ENCODE measurements at places on chromosomes 1 and 21.

GRCh38 chr1:161082483-161082882 lies 6.9 kb downstream of the NECTIN4 start:
- DNase-seq: no peak

DNA sequence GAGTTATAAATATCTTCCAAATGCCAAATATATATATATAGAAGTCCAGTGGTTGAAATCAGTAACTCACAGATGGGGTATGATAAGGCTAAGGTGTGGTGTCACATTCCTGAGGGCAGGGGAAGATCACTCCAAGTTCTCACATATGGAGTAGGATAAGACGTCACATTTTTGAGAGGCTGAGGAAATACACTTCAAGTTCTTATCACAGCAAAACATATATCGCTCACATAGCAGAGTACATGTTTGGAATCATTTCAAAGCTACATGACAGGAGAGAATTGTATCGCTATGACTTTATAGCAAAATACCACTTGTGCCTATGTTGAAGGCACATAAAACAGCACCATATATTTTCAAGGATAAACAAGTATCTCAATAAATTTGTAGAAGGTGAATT lies 55.1 kb downstream of the RBM11 start:
- DNase-seq: no peak

DNA sequence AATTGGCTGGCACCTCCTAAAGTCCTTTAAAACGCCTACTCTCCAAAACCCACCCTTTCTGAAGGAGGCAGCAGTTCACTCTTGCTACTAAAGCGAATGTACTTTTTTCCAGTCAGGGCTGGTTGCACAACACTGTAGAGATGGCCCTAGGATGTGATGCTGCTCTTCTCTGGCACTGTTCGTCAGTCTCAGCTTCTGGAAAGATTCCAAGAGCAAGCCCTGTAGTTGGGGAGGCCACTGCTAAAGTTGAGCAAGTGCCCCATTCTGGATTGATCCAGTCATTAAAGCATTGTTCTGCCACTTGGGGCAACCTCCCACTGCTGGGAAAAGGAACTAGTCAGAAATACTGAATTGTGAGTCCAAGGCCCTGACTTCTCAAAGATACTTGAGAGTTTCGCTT lies 28.5 kb upstream of the KCNQ4 start:
- DNase-seq: no peak

GRCh38 chr21:37605006-37605405 lies 238.4 kb downstream of the DYRK1A start:
- DNase-seq: no peak

DNA sequence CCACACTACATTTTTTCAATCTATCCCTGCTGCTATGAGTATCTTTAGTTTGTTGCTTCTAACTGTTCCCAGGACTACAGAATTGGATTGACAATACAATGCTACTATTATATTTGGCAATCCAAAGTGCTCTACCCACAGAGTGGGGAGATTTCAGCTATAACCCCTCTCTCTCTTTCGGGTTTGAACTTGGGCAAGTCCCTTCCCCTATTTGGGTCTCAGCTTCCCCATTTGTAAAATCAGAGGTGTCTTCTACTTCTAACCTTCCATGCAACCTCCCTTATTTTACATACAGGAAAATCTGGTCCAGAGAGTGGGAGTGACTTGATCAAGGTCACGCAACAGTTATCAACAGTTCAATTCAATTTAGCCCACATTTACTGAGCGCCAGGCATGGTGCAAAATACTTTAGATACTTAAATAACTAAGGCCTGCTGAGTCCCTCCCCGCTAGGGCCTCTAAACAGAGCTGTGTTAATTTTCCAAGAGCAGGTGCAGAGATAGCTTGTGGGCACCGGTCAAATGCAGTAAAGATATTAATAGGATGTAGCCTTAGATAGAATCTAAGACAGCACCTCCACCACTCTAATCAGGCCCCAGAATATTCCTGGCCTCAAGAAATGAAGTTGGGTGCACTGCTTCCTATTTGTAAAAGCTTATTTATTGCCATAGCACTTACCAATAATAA lies 9.4 kb upstream of the GPX7 start:
- DNase-seq: no peak

- no peak for DNase-seq
These were observed 169.0 kb downstream of the CHRM3 start for GRCh38 chr1:239555350-239555749.

DNA sequence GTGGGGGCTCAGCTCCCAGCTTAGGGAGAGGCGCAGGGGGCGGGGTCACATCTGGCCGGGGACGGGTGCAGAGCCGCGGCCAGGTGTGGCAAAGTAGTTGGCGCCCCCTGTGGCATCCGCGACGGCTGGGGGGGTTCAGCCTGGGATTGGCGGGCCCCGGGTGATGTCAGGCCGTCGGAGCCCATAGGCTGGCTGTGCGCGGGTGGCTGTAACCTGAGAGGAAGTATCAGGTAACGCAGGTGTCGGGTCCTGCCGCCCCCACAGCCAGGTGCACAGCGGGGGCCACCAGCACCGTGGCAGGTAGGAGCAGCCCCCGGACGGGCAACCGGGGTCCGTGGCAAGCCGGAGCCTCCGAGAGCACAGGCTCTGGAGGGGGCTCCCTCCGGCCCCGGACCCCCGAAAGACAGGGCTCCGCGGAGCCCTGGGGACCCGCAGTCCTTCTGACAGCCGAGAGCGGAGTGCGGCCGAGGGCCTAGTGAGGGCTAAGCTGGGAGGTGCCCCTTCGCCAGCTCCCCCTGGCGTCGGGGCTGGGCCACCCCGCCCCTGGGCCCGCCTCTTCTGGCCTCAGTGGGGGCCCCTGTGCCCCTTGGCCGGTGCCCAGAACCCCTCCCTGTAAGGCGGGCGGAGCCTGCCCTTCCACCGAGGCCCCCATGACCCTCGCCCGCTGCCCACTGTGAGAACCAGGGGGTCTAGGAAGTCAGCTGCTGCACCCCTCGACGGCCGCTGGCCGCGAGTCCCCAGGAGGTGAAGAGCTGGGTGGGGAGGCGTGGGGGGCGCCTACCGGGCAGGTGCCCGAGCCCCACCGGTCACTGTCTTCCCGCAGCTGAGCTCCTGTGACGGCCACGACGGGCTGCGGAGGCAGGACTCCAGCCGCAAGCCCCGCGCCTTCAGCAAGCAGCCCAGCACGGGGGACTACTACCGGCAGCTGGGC lies 17.9 kb downstream of the TNFRSF25 start:
- peak; percentile 78 for DNase-seq

DNA sequence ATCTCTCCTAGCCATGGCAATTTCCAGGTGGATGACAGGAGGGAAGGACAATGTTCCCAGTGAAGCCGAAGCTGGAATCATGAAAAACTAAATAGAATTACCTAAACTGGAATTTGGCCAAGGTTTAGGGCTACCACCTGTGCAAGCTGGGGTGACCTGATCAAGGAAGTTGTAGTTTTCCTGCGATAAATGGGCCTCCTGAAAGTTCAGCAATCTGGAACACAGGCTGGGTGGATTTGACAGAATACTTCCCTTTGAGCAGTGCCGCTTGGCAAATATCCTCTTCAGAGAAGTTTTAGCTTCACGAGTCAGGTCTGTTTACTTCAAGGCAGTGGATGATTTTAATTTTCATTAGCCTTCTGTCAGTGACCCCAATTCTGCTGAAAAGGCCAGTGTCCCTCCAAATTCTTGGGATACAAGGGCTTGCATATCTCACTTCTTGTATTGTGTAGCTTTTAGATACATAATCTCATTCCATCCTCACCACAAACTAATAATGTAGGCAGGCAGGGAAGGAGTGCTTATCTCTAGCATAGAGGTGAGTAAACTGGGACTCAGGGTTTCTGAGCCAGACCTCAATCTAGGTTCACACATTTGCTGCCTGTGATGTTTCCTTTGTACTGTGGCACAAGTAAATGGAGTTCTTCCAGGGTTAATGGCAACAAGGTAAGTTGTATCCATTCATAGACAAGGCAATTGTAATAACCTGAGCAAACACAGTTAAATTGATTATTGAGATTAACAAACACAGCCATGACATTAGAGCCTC lies 349.4 kb downstream of the NUF2 start:
- DNase-seq: no peak

DNA sequence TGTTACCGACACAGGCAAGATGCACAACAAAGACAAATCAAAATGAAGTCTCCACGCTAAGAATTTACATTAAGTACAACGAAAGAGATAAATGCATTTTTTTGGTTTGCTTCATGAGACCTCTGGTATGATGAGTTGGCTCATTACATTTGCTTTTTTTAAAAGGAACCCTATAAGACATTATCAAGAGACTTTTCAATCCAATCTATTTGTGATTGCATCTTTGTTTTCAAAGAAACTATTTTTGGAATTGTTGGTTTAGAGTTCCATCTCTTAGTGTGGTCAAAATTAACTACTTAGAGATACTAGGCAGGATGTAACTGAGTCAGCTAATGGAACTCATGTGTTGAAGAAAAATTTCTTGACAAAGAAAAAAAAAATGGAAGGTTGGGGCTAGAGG lies 200.1 kb downstream of the ZC3H11B start:
- DNase-seq: no peak

DNA sequence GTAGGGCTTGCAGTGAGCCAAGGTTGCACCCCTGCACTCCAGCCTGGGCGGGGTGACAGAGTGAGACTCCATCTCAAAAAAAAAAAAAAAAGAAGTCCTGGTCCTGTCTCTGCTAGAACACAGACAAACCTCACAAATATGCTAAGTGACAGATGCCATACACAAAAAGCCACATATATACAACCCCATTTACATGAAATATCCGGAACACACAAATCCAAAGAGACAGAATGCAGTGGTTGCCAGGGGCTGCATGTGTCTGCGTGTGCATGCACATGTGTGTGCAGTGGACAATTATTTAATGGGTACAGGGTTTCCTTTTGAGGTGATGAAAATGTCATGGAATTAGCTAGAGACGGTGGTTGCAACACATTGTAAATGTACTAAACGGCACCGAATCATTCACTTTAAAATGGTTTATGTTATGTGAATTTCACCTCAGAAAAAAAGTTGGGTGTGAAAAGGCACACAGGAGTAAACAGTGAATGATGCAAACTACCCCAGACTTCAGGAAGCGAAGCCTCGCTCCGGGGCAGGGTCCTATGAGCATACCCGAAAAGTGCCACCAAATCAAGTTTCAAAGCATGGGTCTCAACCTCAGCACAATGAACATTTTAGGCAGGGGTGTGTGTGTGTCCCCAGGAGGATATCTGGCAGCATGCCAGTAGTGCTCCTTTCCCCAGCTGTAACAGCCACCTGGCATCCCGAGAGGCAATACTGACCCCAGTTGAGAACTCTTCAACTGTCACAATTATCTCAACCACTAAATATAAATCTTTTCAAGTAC lies 48.3 kb downstream of the GNB1 start:
- DNase-seq: no peak

DNA sequence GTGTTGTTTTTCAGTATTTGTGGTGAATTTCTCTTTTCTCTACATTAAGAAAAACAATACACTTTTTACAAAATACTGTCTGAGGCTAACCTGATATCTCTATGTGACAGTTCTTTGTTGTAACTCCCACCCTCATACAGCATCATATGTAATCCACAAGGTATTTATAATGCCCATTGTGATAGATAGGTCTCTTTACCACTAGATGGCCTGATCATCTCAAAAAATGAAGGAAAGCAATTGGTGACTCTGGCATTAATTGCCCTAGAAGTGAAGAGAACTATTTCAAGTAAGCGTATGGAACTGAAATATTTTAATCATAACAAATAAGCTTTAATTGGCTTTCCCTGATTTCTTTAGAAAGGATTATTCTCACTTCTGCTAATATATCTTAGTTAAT lies 36.2 kb upstream of the HFM1 start:
- no peak for DNase-seq

- no peak for DNase-seq
These were observed 153.8 kb upstream of the HMGB4 start for GRCh38 chr1:33709783-33710718.

DNA sequence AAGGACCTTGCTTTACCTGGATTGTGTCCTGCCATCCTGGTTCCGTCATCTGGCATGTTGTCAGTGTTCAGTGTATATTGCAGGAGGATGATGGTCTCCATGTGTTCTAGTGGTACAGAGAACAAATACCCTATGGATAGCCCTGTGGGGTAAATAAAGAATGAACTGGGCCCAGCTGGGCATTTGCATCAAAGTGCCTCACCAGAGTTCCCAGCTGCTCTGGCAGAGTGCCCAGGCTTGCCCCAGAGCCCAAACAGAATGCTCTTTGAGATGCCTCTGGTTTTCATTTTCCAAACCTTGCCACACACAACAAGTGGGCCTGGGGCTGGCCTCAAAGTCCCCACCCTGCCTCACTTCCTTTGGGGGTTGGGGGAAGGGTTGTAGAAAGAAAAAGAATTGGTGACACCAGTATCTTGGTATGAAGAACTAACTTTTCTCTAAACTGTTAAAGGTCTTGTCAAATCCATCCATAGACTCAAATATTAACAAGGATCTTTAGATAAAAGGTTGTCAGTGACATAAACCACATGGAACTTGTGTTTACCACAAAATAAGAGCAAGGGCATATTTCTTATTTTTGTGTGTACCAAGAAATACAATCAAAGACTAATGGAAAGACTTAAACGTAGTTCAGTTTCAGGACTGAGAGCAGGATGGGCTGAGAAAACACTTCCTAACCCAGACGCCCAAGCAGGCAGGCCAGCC lies 82.2 kb downstream of the LMO4 start:
- DNase-seq: no peak

- DNase-seq: no peak
These were observed 34.1 kb upstream of the C1orf21 start for GRCh38 chr1:184352776-184353175.

DNA sequence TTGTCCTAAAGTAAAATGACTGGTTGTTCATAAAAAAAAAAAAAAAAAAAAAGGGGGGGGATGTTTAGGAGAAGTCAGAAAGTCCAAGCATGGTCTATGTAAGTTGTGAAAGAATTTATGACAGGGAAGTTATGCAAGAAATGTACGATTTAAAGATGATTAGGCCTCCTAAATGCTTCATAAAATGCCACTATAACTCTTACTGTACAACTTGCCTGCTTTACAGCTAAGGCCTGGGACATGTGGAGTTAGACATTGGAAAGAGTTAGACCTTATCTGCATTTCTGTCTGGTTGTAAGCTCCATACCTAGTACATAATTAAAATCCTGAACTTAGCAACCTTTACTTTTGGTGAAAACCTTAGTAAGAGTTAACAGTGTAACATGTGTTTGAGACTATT lies 150.0 kb downstream of the TPR start:
- no peak for DNase-seq

DNA sequence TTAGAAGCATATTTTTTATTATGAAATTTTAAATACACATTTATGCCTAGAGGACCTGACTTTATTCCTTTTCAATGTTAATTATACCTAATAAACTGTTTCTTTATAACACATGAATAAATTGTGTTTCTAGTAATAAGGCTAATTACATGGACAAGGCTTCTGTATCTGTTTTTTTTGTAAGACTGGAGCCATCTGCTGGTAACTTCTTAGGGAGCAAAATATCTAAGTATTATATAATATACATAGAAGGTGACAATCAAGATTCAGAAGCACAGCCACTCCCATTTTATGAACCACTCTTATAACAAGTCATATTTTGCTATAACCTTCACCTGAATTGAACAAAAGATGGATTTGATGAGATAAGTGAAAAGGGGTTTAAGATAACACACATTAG lies 84.2 kb downstream of the LBR start:
- no peak for DNase-seq

- no peak for DNase-seq
These were observed 355.5 kb downstream of the HLX start for GRCh38 chr1:221234791-221235190.

GRCh38 chr1:44238660-44239059 lies 25.4 kb downstream of the DMAP1 start:
- no peak for DNase-seq
